ENCODE measurements at places on chromosomes 3 and 15.

DNA sequence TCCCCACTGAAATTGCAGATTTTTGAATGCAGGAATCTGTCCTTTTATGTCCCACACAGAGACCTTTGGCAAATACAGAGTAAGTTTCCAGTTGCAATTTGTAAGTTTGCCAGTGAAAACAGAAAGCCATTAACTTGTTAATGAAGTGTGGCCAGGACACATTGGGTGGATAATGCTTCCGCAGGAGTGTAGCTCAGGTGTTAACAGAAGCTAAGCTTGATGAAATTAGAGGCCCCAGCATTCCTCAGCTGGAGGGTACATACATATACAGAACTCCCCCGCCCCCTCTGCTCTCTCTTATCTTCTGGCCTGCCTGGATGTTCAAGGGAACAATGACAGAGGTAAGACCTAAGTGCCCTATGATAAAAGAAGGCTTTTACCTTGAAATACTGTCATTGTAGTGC, 8.1 kb upstream of the LRRC2 start:
- DNase-seq = no peak

DNA sequence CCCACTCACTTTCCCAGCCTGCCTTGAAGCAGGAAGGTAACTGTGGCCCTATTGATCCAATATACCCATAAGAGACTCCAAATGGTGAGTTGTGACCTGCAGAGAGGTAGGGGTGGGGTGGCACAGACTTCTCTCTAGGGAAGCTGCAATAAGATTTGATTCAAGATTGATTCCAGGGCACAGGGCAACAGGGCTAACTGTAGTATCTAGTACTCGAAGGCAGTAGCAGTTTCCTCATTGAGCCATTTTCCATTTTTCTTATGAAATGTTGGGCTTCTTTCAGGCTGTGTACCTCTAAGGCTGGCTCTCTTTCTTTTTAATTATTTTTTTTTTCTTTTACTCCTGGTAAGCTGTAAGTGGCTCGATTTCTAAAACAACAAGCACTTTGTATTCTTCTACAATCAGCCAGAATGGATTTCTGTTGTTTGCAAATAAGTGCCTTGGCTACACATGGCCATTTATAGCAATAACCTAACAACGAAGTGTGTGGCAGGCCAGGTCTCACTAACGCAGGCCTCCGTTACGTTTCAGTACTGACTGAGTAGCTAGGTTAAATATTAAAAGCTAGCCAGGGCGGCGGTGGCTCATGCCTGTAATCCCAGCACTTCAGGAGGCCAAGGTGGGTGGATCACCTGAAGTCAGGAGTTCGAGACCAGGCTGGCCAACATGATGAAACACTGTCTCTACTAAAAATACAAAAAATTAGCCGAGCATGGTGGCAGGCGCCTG, 19.3 kb downstream of the CCDC12 start:
- DNase-seq = no peak

DNA sequence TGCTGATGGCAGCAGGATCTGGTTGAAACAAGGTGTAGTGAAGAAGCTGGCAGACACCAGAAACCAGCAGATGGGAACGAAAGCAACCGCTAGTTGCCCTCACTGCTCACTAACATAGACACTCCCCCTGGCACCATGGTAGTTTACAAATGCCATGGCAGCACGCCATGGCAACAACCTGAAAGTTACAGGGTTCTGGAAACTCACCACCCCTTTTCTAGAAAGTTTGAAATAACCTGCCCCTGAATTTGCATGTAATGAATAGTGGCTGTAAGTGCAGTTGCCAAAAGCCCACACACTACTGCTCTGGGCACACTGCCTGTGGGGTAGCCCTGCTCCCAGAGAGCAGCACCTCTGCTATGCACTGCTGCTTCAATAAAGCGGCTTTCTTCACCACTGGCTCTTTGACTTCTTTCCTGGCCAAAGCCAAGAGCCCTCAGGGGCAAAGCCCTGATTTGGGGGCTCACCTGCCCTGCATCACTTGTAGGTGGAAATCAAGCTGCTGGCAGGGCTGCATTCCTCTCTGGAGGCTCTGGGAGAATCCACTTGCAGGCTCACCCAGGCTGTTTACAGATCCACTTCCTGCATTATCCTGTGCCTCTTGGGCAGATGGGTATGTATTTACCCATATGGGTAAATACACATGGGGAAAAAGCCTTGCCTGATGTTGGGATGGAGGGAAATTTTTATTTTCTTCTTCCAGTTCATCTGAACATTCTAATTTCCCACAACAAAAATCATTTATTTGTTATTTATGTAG, 2.0 kb upstream of the GP9 start:
- no peak for DNase-seq

- no peak for DNase-seq
These were observed 16.6 kb downstream of the FOXB1 start for GRCh38 chr15:60020736-60021135.

GRCh38 chr3:18112674-18113375, 312.3 kb downstream of the SATB1 start:
- no peak for DNase-seq

GRCh38 chr3:10889206-10889960, 73.4 kb downstream of the SLC6A11 start:
- DNase-seq = no peak

- DNase-seq = no peak
These were observed 309.2 kb upstream of the SATB1 start for GRCh38 chr3:18734309-18734708.

DNA sequence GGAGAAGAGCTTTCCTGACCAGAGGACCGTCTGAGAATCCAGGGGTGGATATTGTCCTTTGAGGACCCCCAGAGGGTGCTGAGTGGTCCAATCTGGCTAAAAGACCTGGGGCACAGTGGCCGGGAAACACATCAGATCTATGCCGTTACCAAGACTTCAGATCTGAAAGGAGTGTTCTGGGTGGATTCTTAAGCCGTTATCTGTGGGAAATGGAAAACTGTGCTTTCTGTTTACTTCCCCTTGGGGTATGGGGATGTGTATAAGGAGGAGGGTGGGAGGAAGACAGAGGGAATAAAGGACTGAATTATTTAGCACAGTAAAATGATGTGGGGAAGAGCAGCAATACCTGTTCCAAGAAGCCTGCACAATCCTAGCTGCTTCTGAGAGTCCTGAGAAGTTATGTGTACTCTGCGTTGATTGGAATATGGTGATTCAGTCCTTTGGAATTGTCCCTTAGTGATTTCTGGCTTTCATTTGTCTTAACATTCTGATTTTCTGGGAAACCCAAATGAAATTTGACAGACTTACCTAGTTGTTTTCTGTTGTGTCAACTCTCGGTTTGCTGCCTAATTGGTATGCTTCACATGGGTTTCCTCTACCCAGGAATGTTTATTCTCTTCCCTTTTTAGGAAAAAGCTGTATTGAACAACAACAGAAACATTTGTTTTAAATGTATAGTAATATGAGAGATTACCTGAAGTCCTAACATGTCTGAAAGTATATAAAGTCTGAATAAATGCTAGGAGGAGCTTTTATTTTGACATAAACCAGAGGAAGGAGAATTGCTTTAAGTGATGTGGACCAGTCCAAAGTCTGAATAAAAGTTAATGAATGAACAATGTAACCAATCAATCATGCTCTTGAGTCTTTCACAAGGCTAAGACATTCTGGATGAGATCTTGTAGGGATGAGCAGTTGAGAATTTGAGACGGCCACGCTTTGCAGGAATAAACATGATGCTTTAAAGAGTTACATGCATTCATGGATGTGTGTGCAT, 427.1 kb upstream of the C2CD4B start:
- DNase-seq = no peak
